Upper lobe of right lung (tissue), 1 donor: ENCODE measurements at places on chromosomes 16 and 17.

GRCh38 chr17:64262198-64262999, 661 bp downstream of the TEX2 start:
- DNase-seq = peak; percentile 86

DNA sequence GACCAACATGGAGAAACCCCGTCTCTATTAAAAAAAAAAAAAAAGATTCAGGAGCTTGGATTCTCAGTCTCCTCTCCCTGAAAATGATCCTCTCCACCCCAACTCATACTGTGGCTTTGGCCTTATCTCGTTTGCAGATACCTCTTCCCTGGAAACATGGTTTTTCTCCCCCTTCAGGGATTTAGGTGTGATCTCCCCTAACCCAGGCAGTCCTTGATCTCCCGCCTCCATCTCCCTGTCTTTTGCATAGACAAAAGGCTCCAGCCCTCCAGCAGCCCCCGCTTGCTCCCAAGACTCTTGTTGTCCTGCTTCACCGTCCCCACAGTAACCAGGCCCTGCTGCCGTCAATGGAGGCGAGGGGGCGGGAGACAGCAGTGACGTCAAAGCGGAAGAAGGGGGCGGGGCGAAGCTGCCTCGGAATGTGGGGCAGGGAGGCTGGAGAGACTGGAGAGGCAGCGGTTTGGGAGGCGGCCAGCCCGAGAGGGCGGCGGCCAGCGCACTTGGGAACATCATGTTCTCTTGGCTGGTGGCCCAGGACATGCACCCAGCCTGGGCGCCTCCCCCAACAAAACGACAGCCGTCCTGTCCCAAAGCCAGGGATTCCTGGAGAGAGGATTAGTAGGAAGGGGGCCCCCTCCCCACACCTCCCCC, 1.9 kb upstream of the PER1 start:
- peak; percentile 100 for DNase-seq

DNA sequence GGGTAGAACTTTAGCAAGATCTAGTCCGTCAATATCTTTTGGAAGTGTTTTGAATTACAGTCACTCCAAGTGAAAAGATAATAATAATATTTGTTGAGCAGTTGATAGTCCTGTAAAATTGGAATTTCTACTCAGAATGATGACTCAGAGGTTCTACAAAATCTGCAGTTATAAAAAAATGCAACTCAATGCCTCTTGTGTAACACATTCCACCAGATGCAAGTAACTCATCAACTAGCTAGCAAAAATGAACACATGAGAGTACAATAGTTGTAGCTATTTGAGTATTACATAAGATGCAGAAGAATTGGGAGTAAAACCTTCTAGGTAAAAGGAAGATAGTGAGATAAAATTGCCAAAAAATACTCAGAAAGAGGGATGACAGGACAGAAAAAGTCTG, 177.2 kb downstream of the CDH8 start:
- no peak for DNase-seq

GRCh38 chr17:3004925-3005324, 58.5 kb downstream of the OR1D5 start:
- DNase-seq = no peak

DNA sequence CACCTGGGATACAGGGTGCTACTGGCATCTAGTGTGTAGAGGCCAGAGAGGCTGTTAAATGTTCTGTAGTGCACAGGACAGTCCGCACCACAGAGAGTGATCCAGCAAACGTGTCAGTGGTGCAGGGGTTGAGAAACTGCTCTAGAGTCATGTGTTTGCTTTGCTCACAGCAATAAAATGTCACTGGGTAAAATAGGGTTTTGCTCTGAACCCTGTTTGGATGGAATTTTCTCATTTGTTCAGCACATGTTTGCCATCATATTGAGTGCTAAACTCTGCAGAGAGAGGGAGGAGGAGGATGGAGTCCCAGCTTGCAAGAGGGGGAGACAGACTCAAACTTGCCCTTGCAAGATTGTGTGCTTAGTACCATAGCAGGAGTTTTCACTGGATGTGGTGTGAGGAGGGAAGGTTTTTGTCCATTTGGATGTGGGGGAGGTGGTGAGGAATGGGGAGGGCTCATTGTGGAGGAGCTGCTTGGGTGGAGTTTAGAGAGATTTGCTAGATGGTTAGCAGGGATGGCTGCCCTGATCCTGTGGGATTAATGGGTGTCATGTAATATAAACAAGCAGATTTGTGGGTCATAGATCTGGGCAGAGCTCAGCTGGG, 11.8 kb downstream of the PLCG2 start:
- no peak for DNase-seq
